ENCODE measurements at places on chromosomes 12 and 14. TPM values are rescaled to one million over a fixed set of nuclear protein-coding genes. Genes with fewer than 3 reads are reported as not detected.

GRCh38 chr12:52436828-52437474, 2.8 kb upstream of the KRT75 start:
- DNase-seq = no peak

DNA sequence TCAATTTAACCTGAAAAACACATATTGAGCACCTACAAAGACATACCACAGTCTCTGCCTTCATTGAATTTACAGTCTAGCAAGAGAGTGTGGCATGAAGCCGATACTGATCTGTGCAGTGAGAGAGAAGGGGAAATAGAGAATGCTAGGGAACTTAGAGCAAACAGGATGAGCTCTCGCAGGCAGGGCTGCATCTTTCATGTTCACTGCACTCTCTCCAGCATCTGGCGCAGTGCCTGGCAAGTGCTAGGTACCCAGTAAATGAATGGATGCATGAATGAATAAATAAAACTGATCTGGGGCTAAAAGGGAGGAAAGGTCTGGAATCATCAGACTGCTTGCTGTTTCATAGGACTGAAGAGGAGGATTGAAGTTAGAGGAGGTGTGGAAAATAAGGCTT, 256.5 kb upstream of the NPAS3 start:
- no peak for DNase-seq

DLK1 gene
- not detected for total RNA-seq

- DNase-seq = no peak
Observed at GRCh38 chr12:5242440-5242839, 189.5 kb upstream of the NTF3 start.

DNA sequence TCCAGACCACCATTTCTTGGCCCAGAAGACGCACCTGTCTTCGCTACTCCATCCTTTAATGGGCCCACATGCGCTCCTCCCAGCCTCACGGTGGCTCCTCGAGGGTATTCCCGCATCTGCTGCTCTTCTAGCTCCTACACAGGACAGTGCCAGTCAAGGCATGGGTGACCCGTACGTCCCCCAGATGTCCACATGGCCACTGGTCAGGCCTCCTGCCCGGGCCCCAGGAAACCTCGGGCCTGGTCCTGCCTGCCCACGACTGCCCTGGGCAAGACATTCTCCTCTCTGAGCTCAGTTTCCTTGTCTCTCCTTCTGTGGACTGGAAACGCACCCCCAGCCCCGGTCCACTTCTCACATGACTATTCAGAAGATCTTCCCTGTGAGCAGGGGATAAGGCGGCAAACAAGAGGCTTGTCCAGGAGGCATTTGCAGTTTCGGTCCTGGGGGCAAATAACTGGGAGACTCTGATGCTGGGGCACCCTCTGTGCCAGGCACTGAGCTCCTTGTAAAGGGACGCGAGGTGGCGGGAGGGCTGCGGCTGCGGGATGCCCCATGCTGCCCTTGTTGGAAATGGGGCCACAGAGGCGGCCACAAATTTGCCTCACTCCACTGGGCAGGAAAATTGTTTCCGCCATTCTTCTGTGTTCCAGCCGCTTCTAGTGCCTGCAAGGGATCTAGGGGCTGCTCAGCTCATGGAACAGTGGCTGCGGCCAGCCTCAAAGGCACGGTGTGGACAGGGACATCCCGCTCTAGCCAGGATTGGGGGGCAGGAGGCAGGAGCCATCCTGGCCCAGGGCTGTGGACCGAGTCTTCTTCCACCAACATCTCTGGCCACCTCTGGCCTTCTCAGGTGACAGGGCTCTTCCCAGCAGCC, 6.8 kb upstream of the BEGAIN start:
- no peak for DNase-seq

DNA sequence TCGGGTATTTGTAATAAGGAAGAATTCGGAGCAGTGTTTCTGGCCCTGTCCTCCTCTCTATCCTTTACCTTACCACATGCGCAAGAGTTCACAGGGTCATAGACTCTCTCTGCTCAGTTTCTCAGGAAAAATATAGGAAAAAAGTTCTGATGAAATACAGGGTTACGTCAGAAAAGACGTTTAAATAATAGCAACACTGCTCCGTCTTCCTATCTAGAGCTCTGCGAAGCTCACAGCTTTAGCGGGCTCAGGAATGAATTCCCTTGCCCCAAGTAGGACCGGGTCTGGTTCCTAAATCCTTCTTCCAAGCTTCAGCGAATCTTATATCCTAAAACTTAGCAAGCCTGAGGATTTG, 365 bp downstream of the CCDC59 start:
- DNase-seq = no peak

P2RX2 gene
- total RNA-seq = not detected

- no peak for DNase-seq
Observed at GRCh38 chr14:75497191-75497590, 25.1 kb upstream of the BATF start.

GRCh38 chr12:48189331-48190125, 6.1 kb downstream of the CCDC184 start:
- DNase-seq = peak; percentile 43

- no peak for DNase-seq
Observed at GRCh38 chr12:113422886-113423669, 898 bp downstream of the SDSL start.

PLA2G1B gene
- total RNA-seq = not detected

MYF6 gene
- total RNA-seq = 1.6 TPM

DNA sequence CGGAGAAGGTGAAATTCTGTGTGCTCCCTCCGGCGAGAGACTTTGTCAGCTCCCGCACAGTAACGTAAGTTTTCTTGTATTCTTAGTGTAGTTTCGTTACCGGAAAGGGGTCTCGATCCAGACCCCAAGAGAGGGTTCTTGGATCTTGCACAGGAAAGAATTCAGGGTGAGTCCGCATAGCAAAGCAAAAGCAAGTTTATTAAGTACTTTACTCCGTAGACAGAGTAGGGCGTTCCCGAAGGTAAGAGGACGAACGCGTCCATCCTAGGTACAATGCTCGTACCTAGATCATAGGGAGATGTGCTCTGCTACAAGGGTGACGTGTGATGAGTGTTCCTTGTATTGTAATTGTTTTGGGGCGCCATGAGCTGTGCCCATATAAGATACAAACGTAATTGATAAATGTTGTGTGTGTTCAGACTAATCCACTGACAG, 293 bp downstream of the IFI27L1 start:
- no peak for DNase-seq

DNA sequence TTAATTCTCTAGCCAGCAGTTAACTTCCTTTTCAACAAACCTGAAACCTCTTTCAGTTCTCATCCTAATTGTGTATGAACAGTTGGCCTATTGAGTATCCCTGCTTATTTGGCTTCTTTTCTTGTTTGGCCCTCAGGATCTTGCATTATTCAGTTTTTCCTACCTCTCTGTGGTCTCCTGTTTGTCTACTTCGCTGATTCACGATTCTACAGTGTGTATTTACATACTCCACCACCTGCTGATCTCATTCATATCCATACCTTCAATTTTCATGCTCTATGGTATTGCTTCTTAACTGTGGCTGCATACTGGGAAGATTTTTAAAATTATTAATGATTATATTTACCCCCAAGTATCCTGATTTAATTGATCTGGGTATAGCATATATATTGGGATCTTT, 56.4 kb downstream of the RASSF9 start:
- no peak for DNase-seq

DNA sequence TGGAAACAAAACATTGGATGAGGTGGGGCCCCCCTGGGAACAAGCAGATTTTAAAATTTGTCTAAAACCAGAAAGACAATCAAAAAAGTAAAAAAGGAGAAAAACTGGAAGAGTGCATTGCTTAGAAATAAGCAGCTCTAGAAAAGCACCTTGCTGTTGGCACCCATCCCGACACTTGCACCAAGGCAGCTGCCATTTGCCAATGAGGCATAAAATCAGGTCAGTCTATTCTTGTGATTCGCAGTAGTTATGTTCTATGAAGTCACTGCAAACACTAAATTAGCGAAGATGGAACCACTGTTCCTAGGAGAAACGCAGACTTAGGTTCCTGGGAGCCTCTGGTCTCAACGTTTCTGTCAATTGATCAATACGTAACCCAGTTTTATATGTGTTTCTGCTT, 16.2 kb downstream of the VPS33A start:
- DNase-seq = no peak

- DNase-seq = no peak
Observed at GRCh38 chr14:65277580-65278270, 134.8 kb upstream of the FUT8 start.

VRTN gene
- not detected for total RNA-seq

GRCh38 chr14:65776193-65776852, 363.8 kb downstream of the FUT8 start:
- no peak for DNase-seq

DNA sequence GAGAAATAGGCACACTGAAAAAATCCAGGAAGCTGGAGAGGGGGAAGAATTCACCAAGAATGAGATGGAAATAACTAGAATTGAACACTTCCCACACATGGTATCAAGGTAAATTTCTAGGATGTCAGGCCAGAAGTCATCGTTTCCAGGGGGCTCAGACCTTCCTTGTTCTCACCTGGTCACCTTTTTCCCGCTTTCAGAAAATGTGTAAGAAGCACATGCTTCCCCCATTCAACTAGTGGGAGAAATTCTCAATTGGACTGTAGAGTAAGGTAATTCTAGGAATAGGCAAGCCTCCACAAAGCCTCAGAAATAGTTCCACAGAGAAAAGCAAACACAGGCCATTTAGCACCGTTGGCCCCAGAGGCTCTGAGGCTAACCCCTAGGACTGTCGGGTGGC, 2.8 kb upstream of the PTMS start:
- DNase-seq = no peak

DNA sequence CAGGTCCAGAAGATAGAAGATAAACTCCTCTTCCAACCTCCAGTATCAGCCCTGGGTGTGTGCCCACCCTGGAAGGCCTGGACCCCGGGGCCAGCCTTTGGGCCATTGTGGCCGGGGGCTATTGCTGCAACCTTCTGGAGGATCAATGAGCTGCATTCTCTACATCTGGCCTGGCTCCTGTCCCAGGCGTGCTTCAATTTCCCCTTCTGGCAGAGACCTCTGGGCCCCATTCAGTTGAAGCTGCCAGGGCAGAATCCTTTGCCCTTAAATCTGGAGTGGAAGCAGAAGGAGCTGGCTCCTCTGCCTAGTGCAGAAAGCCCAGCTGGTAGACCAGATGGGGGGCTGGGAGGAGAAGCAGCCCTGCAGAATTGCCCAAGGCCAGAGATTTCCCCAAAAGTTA, 10.0 kb downstream of the NYNRIN start:
- DNase-seq = no peak

GRCh38 chr14:31682768-31683167, 121.6 kb downstream of the NUBPL start:
- no peak for DNase-seq

DNA sequence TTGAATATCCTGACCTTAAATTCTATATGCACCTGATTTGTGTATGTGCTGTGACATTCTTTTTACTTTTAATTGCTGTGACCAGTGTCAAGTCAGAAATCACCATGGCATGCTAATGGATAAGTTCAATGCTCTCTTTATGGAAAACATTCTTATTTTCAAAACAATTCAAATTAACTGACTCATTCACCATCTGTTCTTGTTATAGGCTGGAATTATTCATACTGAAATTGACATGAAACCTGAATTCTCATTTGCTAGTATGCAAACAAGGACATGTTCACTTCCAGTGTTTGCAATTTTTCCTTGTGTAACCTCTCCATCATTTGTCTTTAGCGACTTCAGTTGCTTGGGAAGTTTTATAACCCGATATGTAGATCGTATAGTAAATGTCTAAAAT, at the start of gene TAS2R30:
Gene TAS2R30, minus strand, starts transcription at position 340 of the 400 bp plus-strand sequence. CDS start 400 bp downstream, outside the sequence.
- no peak for DNase-seq

GRCh38 chr14:101791919-101792572, 30.5 kb downstream of the PPP2R5C start:
- no peak for DNase-seq

GRCh38 chr12:92562063-92562734, 140.6 kb upstream of the PLEKHG7 start:
- DNase-seq = no peak

GRCh38 chr12:105334582-105334981, 4.1 kb downstream of the C12orf75 start:
- DNase-seq = no peak

GRCh38 chr14:72604133-72604532, 289.8 kb downstream of the DPF3 start:
- no peak for DNase-seq

DNA sequence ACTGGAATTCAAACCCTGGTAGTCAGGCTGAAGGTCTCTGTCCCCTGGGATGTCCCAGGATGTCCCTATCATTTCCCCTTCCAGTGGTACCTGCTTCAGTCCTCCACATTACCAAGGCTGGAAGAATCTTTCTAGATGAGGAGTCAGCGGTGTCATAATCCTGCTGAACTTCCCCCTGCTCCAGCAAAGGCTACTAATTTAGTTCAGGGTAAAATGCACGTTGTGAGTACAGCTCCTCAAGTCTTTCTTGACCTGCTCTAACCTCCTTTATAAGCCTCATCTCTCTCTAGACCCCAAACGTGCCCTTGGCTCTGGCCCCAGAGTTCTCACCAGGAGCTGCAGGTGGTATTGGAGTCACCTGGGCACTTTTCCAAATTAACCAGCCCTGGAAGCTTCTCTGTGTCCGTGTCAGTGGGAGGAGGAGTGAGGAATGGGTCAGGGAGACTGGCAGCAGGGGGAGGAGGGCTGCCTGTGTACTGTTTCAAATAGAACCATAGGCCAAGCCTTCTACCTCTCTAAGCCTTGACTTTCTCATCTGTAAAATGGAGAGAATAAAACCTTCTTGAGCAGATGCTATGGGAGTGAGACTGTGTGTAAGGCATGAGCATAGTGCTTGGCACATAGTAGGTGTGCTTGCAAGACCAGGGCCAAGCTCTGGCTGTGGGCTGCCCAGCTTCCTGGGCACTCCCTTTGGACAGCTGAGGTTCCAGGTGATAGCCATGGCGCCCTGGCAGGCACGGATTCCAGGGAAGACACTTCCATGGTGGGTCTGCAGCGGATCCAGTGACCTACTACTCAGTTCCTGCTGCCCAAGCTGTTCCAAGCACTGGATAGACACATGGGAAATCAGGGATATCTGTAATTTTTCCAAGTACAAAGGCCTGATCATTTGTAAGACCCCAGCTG, 24.5 kb downstream of the ASB2 start:
- no peak for DNase-seq

- no peak for DNase-seq
Observed at GRCh38 chr12:53223389-53224060, 8.5 kb downstream of the RARG start.

GDF3 gene
- not detected for total RNA-seq

- DNase-seq = no peak
Observed at GRCh38 chr14:100288382-100289185, 17.7 kb downstream of the SLC25A29 start.

GRCh38 chr12:30428098-30428497, 267.6 kb downstream of the IPO8 start:
- DNase-seq = no peak

DNA sequence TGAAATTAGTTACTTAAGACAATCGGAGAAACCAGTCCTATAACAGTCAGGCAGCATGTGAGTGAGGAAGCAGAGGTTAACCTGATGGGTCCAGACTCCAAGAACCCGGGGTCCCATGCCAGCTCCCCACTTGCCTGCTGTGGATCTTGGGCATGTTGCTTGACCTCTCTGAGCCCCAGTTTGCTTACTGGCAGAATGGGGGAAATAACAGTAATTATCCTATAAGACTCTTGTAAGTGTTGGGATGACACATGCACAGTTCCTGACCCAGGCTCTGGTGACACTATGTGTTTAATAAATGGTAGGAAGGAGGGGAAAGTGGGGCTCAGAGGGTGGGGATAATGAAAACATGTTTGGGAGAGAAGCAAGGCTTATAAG, 56.8 kb downstream of the RPH3A start:
- no peak for DNase-seq
